ENCODE measurements at places on chromosomes 1 and 21.

- peak overlapping the region; percentile 47 for H3K4me3 ChIP-seq
- H3K4me1 ChIP-seq: peaks cover 25% of the 10 kb centered on the region
- H3K27ac ChIP-seq: no peak overlapping the region
- H3K36me3 ChIP-seq: no peaks in the 10 kb centered on the region
- peaks cover 85% of the 10 kb centered on the region for H3K27me3 ChIP-seq
Measured at GRCh38 chr1:165355139-165355976, 1.2 kb downstream of the LMX1A start.

- H3K4me3 ChIP-seq: no peak overlapping the region
- H3K27ac ChIP-seq: no peak overlapping the region
- peaks cover 32% of the 10 kb centered on the region for H3K4me1 ChIP-seq
- DNase-seq: no peak
- no peaks in the 10 kb centered on the region for H3K27me3 ChIP-seq
Measured at GRCh38 chr1:36098650-36099365, 10.1 kb downstream of the ADPRS start.

DNA sequence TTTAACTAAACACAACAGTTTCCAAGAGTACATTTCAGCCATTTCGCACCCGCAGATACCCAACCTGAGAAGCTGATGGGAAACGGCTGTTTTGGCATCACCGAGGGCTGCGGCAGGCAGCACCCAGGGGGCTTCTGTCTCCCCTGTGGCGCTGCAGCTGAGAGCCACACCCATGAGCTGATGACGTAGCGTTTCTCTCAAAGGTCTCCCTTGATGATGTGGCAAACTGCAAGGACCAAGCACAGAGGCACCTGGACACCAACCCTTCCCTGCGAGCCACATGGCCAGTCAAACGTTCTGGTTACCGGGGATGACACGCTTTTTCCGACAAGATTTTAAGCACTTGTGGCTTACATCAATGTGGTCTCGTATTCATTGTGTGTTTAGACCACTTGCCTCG lies 150.8 kb upstream of the ERG start:
- H3K4me3 ChIP-seq: no peak overlapping the region
- no peaks in the 10 kb centered on the region for H3K4me1 ChIP-seq
- no peaks in the 10 kb centered on the region for H3K27me3 ChIP-seq
- DNase-seq: no peak
- no peak overlapping the region for H3K27ac ChIP-seq
- no peaks in the 10 kb centered on the region for H3K36me3 ChIP-seq

GRCh38 chr1:66552287-66552686 lies 18.3 kb downstream of the SGIP1 start:
- H3K36me3 ChIP-seq: no peaks in the 10 kb centered on the region
- DNase-seq: no peak
- no peaks in the 10 kb centered on the region for H3K4me1 ChIP-seq
- no peak overlapping the region for H3K27ac ChIP-seq

GRCh38 chr1:28039341-28039740 lies 49.1 kb downstream of the EYA3 start:
- no peaks in the 10 kb centered on the region for H3K4me1 ChIP-seq
- no peak overlapping the region for H3K27ac ChIP-seq
- peaks cover 64% of the 10 kb centered on the region for H3K36me3 ChIP-seq
- no peak for DNase-seq
- H3K4me3 ChIP-seq: no peak overlapping the region
- no peaks in the 10 kb centered on the region for H3K27me3 ChIP-seq

All from lower lobe of right lung (tissue), 2 donors.